ENCODE measurements at places on chromosomes 11 and 22.

- no peak for DNase-seq
Observed at GRCh38 chr11:84372381-84372950, 1086.3 kb upstream of the CCDC90B start.

DNA sequence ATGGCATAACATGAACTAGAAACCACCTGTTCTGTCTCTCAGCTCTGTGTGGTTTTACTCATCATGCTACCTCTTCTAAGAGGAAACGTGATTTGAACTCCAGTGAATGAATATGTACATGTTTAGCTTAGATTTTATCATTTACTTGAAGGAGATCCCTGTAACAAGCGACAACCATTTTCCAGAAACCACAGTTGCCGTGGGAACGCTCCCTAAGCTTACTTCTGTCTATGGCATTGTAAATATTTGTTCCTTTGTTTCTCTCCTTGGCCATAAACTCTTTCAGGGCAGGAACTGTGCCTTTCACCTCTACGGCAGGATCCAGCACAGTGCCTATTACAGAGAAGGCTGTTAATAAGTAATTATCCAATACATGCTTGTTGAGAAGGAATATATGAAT, 17.1 kb upstream of the TPH1 start:
- no peak for DNase-seq

DNA sequence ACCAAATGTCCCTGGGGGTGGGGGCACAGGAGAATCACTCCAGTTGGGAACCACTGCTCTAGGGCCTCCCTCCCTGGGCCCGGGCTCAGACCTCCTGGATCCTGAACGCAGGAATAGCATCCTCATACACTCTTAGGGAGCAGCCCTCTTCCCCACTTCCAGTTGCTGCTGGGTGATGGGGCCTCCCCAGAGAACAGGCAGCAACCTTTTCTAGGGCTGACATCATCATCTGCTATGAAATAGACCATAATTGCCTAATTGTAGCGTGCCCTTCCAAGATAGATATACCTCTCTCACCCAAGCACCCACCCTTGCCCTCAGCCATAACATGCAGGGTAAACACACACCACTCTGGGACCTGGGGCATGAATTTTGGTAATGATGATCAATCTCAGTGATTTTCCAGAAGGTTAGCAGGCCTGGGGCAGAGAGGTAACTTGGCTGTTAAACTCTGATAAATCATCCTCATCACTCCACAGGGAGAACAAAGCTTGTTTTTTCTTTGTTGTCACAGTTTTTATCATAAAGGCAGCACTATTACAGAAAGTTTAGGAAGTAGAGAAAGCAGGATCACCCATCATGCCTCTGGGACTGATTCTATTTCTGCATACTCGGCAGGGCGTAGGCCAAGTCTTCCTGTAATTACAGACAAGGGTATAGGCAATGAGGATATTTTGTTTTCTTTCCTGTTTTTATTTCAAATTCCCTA, 88.3 kb upstream of the PRDM11 start:
- DNase-seq = no peak

DNA sequence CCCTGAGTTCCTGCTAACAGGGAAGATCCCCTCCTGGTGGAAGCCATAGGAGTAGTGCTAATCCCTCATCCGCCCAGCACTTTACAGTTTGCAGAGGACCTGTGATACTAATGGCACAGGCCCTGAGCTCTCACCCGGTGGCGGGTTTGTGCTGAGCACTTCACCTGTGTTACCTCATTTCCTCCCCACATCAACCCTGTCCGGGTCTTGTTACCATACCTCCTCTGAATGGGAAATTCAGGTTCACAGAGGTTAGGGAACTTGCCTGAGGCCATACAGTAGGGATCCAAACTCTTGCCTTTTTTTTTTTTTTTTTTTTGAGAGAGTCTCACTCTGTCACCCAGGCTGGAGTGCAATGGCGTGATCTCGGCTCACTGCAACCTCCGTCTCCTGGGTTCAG, 25.2 kb downstream of the CAPN1 start:
- DNase-seq = no peak

DNA sequence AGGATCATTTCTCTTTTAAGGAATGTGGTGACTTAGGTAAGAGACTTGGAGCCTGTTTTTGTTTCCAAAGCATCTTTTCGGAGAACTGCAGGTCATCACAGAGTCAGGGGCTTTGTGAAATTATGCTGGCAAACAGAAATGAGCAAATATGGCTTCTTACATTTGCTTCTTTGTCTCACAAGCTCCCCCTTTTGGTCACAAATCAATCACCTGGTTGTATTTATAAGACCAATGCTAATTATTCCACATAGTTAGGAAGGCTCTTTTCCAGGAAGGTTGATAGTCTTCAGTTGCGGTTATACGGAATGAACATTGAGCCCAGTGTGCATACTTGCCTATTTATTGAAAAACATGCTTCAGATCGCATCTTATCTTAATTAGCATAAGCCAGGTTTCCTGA, 34.6 kb upstream of the CEP126 start:
- DNase-seq = no peak
